ENCODE measurements at places on chromosomes 3 and 15.

DNA sequence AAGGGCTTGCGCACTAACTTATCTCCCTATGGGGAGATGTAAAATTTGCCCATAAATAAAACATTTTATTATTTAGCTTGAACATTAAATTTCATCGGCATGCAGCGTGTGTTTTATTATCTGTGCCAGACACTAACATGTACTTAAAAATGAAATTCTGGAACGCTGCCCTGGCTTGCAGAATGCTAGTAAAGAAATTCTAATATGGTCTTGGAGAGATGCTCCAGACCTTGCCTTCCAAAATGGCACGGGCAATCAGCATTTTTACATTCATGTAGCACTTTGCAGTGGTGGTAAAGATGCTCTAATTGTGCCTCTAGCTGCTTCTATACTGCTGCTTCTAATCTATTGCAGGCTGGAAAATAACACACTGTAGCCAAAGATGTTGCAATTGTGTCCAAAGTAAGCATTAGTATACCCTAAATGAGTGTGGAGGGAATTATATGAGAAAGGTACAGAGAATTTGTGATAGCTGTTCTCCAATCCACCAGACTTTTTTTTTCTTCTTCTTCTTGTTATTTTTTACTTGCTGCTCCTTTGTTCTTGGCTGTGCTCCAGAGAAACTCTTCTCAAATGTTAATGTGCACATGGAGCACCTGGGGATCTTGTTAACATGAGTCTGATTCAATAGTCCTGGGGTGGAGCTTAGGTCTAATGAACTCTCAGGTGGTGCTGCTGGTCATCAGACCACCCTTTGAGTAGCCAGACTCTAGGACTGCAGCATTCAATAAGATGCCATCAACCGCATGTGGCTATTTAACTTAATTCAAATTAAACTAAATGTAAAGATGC lies 47.3 kb downstream of the CRABP1 start:
- no peak for DNase-seq

DNA sequence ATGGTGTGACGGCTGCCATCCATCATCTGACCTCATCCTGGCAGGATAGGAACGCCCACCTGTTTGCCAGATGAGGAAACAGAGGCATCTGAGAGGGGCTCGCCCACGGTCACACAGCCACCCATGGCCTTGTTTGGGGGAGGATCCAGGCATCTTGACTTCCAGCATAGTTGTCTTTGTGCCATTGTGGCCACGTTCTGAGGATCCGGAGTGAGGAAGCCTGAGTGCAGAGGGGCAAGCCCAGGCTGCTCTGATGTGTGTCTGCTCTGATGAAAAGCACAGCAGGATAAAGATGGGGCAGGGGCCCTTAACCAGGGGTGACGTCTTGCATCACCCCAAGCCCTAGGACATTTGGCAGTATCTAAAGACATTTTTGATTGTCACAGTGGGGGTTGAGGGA lies 58.7 kb downstream of the FGD5 start:
- no peak for DNase-seq

- no peak for DNase-seq
These were observed 532.7 kb downstream of the SOX2 start for GRCh38 chr3:182244222-182244971.

DNA sequence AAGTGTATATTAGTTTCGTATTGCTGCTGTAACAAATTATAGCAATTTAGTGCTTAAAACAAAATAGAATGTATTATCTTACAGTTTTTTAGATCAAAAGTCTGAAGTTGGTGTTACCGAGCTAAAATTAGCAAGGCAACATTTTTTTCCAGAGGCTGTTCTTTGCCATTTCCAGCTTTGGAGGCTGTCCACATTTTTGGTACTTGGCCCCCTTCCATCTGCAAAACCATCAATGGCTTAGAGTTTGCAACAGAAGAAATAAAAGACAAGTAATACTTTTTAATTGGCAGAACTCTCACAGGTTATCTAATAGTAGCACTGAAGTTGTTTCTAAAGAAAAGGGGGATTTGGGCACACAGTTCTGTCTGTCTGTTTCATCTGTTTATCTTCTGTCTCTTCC lies 1248.5 kb downstream of the ROBO1 start:
- DNase-seq: no peak

- DNase-seq: no peak
These were observed 237.8 kb upstream of the NR2E3 start for GRCh38 chr15:71572452-71573053.

- no peak for DNase-seq
These were observed 305.6 kb downstream of the LSAMP start for GRCh38 chr3:116139641-116140040.

GRCh38 chr3:55570271-55570711 lies 83.2 kb upstream of the WNT5A start:
- DNase-seq: no peak

- no peak for DNase-seq
These were observed 158.9 kb downstream of the IGF1R start for GRCh38 chr15:98807262-98807661.

DNA sequence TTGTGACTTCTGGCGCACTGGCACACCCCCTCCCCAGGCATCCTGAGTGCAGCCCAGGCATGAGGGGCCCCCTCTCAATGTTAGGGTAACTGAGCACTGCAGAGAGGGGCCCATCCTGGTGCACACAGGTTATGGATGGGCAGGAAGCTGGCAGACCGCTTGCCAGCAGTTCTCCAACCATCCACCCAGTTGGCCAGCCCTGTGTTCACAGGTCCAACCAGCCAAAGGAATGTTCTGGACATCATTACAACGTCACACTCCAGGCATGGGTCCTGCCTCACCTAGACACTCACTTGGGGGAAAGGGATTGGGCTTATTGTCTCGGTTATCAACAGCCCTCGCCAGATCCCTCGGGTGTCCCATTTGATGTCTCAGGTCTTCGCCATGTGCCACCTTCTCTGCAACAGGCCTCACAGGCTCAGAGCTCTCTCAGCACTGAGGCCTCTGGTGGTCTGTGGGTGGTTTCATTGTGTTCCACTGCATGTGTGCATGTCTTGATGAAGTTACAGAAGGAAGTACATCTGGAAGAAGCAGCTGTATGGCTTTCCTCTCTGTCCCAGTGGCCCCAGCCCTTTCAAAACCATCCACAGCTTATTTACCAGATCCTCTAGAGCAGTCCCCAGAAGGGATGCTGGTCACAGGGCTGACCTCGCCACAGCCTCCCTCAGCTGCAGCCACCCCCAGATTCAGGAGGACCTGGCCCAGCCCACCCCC lies 23.7 kb downstream of the ADCY5 start:
- DNase-seq: no peak

DNA sequence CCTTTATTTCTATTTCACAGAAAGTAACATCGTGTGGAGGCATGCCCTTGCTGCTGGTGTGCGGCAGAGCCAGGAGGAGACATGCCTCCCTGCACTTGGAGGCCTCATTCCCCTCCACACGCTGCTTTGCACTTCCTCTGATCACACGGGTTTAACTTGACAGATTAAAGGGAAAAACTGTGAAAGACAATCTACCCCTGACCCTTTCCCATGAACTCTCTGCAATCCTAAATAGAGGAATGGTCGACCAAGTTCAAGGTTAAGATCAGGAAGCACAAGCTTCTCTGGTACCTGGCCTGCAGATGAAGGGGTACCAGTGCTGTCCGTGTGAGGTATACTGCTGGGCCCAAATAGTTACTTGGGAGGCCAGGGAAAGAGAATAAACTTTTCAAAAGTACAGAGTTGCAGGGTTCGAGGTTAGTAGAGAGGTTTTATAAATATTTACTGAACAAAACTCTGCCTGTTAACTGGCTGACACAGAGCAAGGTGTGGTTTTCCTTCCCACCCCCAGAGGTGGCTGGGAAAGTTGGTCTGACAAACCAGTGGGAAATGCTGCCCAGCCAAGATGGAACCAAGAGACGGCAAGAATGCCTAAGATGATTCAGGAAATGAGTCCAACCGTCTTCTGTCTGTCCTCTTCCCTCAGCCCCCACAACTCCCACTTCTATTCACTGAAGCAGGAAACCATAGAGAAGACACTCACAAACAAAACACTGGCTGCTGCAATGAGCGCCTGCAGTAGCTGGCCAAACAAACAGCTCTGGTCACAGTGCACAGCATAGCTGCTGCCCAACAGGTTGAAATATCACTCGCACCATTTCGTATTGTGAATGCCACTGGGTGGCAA lies 79.6 kb downstream of the IGF2BP2 start:
- no peak for DNase-seq
